ENCODE measurements at places on chromosomes 5 and 9. TPM values are rescaled to one million over a fixed set of nuclear protein-coding genes. Genes with fewer than 3 reads are reported as not detected.

Gene RICTOR
- 55.6 TPM for total RNA-seq

Gene CDH12
- total RNA-seq = not detected

Gene DNM1
- total RNA-seq = 1.4 TPM

Gene PCDHGA8
- 0.09 TPM for total RNA-seq

Gene ADCY2
- not detected for total RNA-seq

Gene CORO2A
- total RNA-seq = 11.7 TPM

Gene NPR3
- 0.17 TPM for total RNA-seq

Gene WNT8A
- not detected for total RNA-seq

Gene SV2C
- total RNA-seq = 0.03 TPM

Gene IL33
- not detected for total RNA-seq
